ENCODE measurements at places on chromosomes 13 and 19.

GRCh38 chr13:46679369-46680120, 117.4 kb downstream of the ESD start:
- DNase-seq = peak; percentile 73

- DNase-seq = no peak
These were observed 789.7 kb upstream of the PRR20A start for GRCh38 chr13:56351041-56351440.

- DNase-seq = no peak
These were observed 2.3 kb downstream of the ZNF726 start for GRCh38 chr19:23916991-23917390.

DNA sequence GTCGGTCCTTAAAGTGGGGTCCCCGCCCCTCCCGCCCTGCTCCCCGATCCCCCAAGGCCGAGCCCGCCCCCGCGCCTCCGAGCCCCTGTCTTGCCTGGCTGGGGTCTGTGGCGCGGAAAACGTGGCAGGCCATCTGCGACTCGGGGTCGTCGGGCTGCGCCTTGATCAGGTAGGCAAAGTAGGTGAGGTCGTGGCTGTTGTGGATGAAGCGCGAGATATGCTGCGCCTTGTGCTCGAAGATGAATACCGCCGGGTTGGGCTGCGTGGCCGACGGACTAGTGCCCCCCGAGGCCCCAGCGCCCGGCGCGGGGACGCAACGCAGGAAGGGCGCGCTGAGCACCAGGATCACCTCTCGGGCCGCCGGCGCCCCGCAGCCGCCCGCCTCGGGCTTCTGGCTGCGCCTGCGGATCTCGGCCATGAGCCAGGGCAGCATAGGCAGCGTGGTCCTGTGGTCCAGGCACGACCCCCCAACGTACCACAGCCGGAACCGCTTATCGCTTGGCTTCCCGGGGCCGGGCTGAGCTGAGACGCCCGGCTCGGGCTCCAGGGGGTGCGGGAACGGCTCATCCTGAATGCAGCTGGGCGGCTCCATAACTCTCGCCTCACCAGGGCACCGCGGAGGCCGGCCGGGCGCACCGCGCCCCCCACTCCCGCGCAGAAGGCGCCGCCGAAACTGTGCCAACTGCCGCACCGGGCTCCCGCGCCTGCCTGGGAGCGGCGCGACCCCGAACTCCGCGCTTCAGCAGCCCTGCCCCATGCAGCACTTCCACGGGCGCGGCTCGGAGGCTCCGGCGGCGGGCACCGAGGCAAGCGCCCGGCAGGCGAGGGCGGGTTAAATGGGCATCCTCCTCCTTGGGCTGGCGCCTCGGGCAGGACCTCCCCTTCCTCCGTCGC, 546 bp downstream of the TBC1D4 start:
- DNase-seq = peak; percentile 29

GRCh38 chr19:35204799-35205732, 23.5 kb downstream of the FAM187B start:
- peak; percentile 75 for DNase-seq
